ENCODE measurements at places on chromosomes 16 and 17.

DNA sequence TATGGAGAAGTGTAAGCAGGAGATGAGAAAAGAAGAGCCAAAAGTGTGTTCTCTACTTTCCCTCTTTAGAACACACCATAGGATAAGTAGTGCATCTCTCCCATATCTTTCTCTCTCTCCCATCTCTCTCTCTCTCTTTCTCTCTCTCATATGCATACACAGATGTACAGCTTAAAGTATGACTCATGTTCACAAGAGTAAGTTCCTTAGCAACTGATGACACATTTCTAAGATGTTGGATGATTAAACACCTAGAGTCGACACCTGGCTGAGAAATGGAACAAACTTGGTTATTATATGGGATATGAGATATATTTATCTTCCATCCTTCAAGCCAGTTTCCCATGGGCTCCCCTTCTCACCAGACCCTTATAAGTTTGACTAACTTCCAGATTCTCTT lies 113.5 kb downstream of the TMEM132E start:
- no peak for DNase-seq

GRCh38 chr17:43664096-43664495 lies 2.4 kb upstream of the MEOX1 start:
- no peak for DNase-seq

DNA sequence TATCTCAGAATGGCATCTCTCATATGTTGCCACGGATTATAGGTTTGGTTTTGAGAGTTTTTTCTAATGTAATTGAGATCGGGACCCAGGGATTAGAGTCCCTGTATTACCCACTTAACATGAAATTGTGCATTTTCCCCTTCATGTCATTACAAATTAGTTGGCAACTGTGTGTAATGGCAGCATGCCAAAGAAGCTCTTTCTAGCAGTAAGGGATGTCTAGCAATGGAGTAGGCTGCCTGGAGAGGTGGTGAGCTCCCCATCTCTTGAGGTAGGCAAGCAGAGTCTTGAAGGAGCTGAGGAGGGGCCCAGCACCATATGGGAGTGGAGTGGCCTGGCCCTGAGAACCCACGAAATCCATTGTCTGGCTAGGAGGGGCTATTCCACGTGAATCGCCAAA lies 10.0 kb upstream of the KATNB1 start:
- no peak for DNase-seq

GRCh38 chr16:82792693-82793092 lies 165.9 kb downstream of the CDH13 start:
- DNase-seq, result no peak

DNA sequence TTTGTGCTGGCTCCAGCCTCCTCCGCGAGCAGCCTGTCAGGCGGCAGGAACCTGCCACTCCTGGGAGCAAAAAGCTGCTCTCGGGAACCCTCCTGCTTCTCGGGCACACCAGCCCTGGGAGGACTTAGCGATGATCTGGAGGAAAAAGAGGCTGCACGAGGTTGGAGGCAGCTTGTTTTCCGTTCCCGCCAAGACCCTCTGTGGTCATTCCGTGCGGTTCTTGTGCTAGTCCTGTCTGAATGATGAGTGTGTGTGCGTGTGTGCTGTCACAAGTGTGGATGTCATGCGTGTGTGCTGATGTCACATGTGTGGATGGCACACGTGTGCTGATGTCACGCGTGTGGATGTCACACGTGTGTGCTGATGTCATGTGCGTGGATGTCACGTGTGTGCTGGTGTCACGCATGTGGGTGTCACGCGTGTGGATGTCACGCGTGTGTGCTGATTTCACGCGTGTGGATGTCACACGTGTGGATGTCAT lies 150.0 kb downstream of the NPIPB11 start:
- DNase-seq, result no peak

DNA sequence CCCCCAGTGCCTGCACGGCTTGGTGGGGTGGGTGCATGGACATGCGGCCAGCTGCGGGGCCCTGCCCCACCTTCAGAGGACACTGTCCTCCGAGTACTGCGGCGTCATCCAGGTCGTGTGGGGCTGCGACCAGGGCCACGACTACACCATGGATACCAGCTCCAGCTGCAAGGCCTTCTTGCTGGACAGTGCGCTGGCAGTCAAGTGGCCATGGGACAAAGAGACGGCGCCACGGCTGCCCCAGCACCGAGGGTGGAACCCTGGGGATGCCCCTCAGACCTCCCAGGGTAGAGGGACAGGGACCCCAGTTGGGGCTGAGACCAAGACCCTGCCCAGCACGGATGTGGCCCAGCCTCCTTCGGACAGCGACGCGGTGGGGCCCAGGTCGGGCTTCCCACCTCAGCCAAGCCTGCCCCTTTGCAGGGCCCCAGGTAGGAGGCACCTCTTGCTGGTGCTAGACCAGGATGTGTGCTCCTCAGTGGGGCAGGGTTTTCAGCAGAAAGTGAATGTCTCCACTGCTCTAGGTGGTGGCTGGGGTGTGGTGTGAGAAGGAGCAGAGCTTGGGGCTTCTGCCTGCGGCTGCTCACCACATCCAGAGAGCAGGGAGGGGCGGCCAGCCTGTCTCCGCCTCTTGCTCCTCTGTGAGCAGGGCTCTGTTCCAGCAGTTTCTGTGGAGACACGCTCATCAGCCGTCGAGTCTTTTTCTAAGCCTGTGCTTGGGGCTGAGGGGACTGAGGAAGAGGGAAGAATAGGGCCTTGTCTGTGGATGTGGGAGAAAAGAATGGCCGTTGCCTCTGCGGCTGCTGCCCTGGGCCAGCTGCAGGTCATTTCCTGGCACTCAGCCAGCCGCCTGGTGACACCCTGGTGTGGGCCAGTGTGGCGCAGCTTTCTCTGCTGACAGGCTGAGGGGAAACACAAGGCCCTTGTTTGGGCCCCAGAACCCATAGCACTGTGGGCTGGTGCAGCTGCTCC lies 2.2 kb downstream of the ZNF276 start:
- DNase-seq, result peak; percentile 57

GRCh38 chr17:19733953-19734526 lies 14.1 kb downstream of the ALDH3A1 start:
- DNase-seq, result no peak

DNA sequence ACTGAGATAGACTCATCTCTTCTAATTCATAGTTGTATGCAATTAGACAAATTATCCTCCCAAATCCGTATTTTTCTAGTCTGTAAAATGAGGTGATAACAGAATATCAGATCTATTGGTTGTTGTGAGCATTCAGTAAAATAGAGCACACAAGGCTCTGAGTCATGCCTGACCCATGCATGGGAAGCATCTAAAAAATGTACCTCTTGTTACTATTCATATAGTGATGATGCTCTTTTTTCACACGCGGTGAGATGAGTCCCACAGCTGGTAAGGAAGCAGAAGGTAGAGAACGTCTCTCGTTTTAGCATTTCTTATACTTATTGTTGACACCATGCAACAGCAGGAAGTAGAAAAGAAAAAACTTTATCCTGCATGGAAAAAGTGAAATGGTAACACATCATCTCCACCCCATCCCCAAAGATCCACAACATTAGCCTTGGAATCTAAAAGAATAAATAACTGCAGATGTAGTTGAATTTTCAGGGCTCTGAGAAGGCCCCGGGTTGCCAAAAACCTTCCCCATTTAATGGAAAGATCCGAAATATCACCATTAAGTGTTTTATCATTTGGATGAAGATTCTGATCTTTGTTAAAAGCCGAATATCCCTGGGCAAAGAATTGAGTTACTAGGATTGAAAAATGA lies 215.6 kb downstream of the TMEM114 start:
- DNase-seq, result no peak

GRCh38 chr17:65638221-65638975 lies 77.0 kb upstream of the AXIN2 start:
- no peak for DNase-seq

Measured in stimulated activated CD4-positive, alpha-beta T cell treated with anti-CD3 and anti-CD28 coated beads, TNF-alpha, amount 100 ng/mL, for 48 hours (primary cell).